H1 (cell line): ENCODE measurements at places on chromosomes 2 and 18. TPM values are rescaled to one million over a fixed set of nuclear protein-coding genes. Genes with fewer than 3 reads are reported as not detected.

The YES1 gene
- total RNA-seq: 94.3 and 99.5 TPM in 2 replicates

The SLC14A1 gene
- not detected in 2 replicates for total RNA-seq

The HRH4 gene
- not detected in 2 replicates for total RNA-seq

The STARD6 gene
- total RNA-seq: not detected in 2 replicates

The WNT6 gene
- total RNA-seq: not detected in 2 replicates
